Fibroblast of skin of right quadriceps (primary cell): ENCODE measurements at places on chromosomes 6 and 20.

GRCh38 chr20:33654680-33655161 is 7.4 kb upstream of the C20orf144 start:
- DNase-seq = no peak

- no peak for DNase-seq
Observed at GRCh38 chr6:1584996-1585668, 24.6 kb upstream of the FOXC1 start.

- peak; percentile 11 for DNase-seq
Observed at GRCh38 chr6:118869350-118869749, 24.6 kb upstream of the ASF1A start.

GRCh38 chr6:33276581-33276863 is 401 bp upstream of the B3GALT4 start:
- DNase-seq = no peak

DNA sequence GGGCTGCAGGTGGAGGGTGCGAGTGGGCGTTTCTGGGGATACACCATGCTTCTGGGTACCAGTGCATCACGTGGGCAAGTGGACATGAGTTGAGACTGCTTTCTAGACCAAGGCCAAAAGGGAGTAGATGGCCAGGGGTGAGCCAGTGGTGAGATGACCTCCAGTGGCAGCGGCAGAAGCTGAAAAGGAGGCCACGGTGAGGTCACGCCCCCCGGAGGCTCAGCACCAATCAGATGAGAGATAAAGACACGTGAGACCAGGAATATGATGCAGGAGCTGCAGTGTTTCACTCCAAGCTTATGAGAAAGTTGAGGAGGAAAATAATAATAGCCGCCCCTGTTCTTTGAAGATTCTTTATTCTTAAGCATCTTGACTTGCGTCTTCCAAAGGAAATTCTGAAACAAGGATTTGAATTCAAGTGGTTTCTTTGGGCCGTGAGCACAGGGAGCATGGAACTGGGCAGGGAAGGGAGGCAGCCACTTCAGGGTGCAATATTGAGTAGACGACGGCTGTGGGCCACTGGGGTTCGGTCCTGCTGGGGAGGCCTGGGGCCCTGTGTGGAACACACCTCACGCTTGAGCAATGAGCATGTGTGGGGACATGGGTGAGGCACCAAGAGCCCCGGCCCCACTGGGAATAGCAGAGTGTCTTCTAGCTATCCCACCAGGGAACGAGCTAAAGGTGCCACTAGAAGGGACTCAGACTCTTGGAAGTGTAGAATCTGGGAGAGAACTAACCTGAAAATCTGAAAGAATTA is 156.7 kb upstream of the LRFN2 start:
- no peak for DNase-seq

DNA sequence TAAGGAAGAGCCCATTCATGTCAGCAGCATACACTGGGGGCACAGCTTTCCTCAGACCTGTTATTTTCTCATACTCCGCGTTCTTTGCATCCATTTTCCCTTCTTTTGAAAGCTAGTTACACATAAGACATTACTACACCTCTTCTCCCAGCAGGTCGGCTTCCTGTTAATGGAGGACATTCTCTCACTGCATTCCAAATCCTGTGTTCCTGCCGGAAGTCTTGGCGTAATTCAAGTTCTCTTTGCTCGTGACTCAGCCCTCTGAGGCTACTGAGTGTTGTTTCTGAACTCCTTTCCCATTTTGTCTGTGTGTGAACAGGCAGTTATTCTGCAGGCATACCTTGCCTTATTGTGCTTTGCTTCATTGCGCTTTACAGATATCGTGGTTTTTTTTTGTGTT is 97.5 kb upstream of the ZBTB24 start:
- peak; percentile 29 for DNase-seq

- DNase-seq = peak; percentile 20
Observed at GRCh38 chr20:59598625-59599310, 5.6 kb upstream of the PHACTR3 start.

DNA sequence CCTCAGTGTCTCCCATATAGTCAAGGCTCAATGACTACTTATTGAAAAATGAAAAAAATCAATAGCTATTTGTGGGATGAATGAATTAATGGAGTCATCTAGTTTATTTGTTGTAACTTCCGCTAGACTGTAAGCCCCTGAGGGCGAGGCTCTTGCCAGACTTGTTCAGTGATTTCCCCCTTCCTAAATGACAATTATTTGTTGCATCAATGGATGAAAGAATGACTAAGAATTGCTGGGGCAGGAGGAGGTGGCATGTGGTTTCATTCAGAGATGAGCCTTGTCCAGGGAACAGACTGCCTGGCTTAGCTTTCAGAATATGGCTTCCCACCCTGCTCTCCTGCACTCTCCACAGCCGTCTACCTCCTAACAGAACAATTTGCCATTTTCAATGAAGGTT is 1.1 kb upstream of the PRELID3B start:
- peak; percentile 39 for DNase-seq

DNA sequence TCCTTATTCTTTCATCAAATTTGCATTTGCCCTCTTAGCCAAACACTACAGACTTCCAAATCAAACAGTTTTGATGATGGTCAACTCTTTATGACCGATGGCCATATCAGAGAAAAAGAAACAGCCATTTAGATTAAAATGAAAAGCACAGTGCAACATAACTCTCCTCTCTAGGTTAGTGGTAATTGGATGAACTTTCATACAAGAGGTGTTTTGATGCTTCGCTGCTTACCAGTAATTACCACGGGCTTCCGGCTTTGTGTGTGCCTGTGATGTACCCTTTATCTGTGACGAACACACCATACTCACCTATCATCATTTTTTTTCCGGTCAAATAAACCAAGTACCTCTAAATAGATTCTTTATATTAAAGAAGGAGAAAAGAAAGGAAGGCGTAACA is 181.8 kb downstream of the FOXA2 start:
- no peak for DNase-seq

- no peak for DNase-seq
Observed at GRCh38 chr20:39627765-39628164, 665.6 kb downstream of the DHX35 start.

- DNase-seq = peak; percentile 38
Observed at GRCh38 chr6:106162921-106163320, 76.8 kb downstream of the PRDM1 start.

- DNase-seq = no peak
Observed at GRCh38 chr20:59802471-59803221, 130.8 kb downstream of the SYCP2 start.

DNA sequence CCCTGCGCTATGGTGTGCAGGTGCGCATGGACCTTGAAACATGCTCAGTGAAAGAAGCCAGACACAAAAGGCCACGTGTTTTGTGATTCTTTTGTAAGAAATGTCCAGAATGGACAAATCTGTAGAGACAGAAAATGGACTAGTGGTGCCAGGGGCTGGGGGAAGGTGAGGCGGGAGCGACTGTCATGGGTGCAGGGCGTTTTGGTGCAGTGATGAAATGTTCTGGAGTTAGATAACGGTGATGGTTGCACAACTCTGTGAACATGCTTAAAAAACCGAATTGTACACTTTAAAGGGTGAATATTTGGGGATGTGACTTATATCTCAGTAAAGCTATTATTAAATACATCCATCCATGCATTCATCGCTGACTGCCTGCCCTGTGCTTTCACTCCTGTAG is 31.7 kb upstream of the NTSR1 start:
- DNase-seq = no peak

GRCh38 chr6:55898342-55898741 is 23.0 kb upstream of the BMP5 start:
- DNase-seq = peak; percentile 44

DNA sequence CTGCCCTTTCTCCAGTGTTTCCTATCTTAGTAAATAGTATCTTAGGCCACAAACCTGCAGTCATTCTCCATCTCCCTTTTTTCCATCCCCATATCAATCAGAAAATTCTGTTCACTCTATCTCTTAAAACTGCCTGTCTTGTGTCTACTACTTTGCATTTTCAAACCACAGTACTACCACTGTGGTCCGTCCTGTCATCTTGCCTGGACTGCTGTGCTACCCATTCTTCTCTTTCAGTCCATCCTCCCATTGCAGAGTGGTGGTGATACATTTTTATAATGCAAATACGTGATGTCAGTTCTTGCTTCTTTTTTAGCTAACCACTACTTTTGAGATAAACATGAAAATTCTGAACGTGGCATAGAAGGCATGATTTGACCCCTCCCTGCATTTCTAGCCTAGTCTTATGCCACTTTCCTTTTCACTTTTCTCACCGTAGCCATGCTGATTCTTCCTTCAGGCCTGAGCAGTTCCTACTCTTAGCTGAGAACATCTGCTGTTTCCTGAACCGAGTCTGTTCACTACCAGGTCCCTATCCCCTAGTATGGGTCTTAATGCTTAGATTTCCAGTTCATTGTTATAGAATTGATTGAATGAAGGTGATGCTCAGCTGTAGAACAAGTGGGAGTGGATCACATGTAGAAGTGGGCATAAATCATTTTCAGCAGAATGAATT is 13.8 kb downstream of the TBPL1 start:
- DNase-seq = no peak

DNA sequence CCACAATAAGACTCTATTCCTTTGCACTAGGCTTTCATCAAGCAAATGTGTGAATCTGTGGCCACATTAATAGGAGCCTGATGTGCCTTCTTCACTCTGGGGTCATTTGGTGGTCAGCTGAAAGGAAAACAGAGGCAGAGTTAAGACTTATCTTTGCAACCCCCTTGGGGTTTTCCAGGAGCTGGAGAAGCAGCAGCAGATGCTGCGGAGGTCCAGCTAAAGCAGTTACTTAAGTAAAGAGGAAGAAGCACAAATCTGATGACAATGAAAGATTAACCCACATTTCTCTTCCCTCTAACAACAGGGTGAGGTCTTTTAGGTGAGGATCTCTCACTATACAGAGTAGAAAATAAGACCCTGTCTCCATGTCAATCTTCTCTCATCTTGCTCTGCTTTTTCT is 45.4 kb upstream of the QKI start:
- DNase-seq = no peak

DNA sequence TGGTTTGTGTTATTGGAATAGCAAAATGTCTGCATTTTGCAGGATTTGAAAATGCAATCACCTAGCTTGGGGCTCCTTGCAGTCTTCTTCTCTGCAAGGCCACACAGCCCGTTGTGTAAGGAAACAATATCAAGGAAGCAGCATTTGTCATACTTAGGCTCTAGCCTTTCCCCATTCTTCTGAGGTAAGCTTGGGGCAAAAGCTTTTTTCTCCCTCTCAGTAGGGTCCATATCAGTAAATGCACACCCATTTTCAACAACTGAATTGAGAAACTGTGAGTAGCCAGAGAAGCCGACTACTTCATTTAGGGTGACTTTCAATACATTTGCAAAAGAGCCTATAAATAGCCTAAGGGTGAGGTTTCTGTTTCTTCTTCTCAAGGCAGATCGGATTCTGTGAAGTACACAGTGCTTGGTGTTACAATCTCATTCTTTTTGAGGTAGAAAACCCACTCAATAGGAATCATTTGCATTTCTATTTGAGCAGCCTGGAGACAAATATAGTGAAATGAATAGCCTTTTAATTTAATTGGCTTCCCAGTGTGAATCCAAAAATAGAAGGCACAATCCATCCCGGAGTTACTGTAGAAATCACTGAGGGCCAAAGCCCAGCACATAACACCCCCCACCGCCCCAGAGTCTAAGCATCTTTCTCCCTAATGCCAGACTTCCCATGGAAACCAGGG is 61.8 kb downstream of the BTBD3 start:
- no peak for DNase-seq

DNA sequence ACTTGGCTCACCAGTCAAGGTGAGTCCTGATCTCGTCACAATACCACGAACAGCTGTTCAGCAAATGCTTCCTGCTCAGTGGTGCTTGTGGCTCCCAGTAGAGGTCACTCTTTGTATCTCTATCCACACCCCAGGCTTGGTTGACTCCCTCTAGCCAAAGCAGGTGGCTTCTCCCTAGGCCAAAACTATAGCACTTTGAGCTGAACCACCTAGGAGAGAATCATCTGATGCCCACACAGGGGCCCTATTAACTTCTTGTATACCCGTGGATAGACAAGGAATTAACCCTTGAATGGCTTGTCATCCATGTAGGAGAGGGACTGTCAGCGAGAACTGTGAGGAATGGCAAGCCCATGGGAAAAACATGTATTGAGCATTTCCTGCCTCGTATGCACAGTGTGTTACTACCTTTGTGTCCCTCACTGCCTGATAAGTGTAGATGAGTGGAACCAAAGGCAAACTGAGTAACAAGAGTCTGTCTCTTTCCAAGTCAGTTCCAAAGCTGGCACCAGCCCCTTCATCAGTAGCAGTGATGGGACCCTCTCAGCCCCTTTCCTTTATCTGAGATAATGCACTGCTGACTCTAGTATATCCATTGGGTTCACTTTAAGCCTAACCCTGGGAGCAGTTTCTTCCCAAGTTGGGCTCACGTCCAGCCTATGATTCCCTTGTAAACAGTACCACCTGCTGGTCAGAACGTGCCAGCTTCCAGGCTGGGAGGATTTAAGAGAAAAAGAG is 42.5 kb downstream of the EIF2S2 start:
- peak; percentile 80 for DNase-seq

GRCh38 chr6:43624786-43625288 is 4.2 kb downstream of the GTPBP2 start:
- no peak for DNase-seq

DNA sequence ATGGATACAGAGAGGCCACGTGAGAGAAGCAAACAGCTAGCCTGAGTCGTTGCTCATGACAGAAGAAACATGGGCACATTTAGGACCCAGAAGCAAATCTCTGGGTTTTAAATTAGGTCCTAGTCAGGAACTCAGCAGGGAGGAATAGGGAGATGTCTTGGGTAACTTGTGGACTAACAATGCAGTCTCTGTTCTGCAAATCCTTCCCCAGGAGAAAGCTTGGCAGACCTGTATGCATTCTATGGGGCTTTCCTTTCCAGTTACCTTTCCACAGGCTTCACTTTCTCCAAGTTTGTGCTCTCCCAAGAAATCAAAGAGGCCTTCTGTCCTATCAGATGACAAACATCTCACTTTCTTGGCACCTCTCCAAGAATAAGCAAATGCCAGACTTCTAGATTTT is 47.2 kb upstream of the PLCB4 start:
- DNase-seq = peak; percentile 11

DNA sequence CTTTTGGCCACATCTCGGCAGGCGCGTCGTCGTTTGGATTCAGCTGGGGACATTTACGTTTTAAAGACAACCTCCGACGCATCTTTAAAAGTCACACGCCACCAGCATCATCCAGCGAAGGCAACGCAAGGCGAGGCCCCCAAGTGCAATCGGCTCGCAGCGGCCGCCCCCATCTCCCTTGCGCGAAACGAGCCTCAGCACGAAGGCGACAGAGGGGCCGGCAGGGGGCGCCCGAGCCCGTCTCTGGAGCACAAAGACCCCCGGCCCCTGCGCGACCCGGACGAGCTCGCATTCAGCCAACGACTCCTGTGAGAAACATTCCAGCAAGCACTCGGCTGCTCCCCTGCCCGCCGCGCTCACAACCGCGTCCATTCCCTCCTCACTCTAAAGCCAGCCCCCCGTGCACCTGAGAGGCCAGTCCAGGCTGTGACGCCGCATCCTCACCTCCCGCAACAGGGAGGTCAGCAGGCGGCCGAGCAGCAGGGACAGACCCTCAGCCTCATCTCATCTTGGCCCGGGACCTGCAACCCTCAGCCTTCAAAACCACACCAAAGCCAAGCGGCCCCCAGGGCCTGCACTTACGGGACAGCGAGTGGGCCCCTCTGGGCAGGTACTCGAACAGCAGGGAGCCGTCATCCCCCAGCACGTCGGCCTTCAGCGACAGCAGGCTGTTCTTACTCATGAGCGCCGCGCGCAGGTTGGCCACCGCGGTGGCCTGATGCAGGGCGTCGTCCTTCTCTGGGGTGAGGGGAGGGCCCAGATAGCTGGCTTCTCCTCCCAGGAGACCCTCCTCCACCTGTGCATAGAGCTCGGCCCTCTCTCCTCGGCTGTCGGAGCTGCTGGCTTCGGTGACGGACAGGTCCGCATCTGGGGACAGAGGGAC is 35.8 kb downstream of the SLC2A4RG start:
- peak; percentile 43 for DNase-seq

GRCh38 chr20:63342561-63343459 is 18.3 kb downstream of the CHRNA4 start:
- no peak for DNase-seq
